ENCODE measurements at places on chromosomes 7 and 10. TPM values are rescaled to one million over a fixed set of nuclear protein-coding genes. Genes with fewer than 3 reads are reported as not detected.

GRCh38 chr7:1343551-1343950, 110.9 kb downstream of the UNCX start:
- no peak for DNase-seq
- H3K36me3 ChIP-seq: no peaks in the 10 kb centered on the region
- H3K4me1 ChIP-seq: no peaks in the 10 kb centered on the region

GRCh38 chr10:45198486-45199204, 116.8 kb downstream of the OR13A1 start:
- H3K36me3 ChIP-seq: no peaks in the 10 kb centered on the region
- no peak for DNase-seq
- no peak overlapping the region for H3K4me3 ChIP-seq
- no peak overlapping the region for H3K27ac ChIP-seq

GRCh38 chr10:30013757-30014156, 45.6 kb downstream of the JCAD start:
- no peaks in the 10 kb centered on the region for H3K27me3 ChIP-seq
- H3K27ac ChIP-seq: no peak overlapping the region
- peak; percentile 59 for DNase-seq
- no peak overlapping the region for H3K4me3 ChIP-seq
- no peaks in the 10 kb centered on the region for H3K4me1 ChIP-seq
- H3K36me3 ChIP-seq: no peaks in the 10 kb centered on the region

DNA sequence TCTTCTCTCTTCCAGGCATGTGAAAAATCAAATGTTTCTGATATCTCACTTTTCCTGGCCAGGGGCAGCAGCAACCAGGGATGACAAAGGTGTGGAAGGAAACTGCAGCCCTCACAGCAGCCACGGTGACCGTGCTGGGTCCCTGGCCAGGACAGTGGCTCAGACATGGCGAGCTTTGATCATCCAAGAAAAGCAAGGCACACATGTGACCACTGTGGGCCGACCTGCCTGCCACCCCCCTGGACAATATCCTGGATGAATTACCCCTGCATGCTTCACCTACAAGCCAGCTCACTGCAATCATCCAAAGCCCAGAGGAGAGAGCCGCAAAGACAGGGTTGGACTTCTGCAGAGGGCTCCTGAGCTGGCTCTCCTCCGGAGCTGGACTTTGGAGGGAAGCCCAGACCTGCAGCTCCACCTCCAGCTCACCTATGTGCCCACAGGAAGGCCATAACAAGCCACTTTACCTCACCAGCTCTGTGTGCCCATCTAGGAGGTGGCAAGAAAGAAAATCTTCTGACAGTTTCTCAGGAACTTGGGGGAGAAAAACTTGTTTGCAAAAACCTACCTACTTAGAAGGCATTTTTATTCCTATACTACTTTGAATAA, 2.7 kb downstream of the CHST15 start:
- no peak overlapping the region for H3K27ac ChIP-seq
- H3K27me3 ChIP-seq: no peaks in the 10 kb centered on the region
- peak overlapping the region; percentile 54 for H3K4me3 ChIP-seq
- H3K36me3 ChIP-seq: no peaks in the 10 kb centered on the region
- peak; percentile 59 for DNase-seq

DNA sequence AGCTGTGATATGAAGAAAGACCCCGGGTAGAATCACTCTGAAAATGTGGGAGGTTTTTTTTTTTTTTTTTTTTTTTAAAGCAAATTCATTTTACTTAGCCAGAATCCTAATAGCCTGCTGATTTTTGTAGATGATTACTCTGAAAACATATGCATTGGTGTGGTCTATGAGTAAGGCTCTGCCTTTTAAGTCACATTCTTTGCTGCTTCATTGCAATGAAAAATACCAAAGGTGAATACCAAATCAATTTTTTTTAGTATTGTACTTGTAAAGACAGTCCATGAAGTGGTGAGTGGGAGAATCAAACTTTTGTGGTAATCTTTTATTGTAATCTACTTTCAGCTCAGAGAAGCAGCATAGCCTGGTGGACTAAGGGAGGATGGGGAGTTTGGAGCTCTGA, 130.3 kb downstream of the SDK1 start:
- no peaks in the 10 kb centered on the region for H3K4me1 ChIP-seq
- H3K4me3 ChIP-seq: no peak overlapping the region
- no peak for DNase-seq
- H3K27me3 ChIP-seq: no peaks in the 10 kb centered on the region
- H3K36me3 ChIP-seq: no peaks in the 10 kb centered on the region
- no peak overlapping the region for H3K27ac ChIP-seq

DNA sequence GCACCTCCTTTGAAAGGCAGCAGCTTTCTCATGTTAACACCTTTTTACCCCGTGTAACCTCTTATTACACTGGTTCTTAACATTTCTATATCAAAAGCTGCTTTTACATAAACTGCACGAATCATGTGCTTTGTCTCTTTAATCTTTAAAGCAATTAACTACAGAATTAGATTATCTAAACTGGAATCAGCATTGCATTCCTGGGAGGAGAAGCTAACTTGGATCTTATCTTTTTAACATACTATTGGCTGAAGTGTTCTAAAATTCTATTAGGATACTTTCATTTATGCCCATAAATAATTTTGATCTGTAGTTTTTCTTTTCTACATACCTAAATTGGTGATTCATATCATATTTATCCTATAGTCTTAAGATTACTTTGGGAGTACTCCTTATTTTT, 428.4 kb upstream of the IGFBP3 start:
- H3K36me3 ChIP-seq: no peaks in the 10 kb centered on the region
- no peaks in the 10 kb centered on the region for H3K4me1 ChIP-seq
- no peak overlapping the region for H3K27ac ChIP-seq

DNA sequence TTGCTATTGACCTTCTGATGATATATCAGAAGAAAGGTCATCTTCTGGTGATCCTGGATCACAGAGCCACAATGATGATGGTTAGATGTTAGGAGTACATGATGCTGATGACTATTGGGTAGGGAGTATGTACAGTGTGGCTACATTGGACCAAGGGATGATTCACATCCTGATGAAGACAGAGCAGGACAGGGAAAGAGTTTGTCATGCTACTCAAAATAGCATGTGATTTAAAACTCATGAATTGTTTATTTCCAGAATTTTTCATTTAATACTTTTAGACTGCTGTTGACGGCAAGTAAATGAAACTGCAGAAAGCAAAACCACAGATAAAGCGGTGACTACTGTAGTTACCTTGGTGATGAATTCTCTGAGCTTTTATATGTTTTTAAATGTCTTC, 397.3 kb downstream of the PPP1R3A start:
- H3K36me3 ChIP-seq: no peaks in the 10 kb centered on the region
- no peaks in the 10 kb centered on the region for H3K27me3 ChIP-seq
- H3K27ac ChIP-seq: no peak overlapping the region
- no peak for DNase-seq

DNA sequence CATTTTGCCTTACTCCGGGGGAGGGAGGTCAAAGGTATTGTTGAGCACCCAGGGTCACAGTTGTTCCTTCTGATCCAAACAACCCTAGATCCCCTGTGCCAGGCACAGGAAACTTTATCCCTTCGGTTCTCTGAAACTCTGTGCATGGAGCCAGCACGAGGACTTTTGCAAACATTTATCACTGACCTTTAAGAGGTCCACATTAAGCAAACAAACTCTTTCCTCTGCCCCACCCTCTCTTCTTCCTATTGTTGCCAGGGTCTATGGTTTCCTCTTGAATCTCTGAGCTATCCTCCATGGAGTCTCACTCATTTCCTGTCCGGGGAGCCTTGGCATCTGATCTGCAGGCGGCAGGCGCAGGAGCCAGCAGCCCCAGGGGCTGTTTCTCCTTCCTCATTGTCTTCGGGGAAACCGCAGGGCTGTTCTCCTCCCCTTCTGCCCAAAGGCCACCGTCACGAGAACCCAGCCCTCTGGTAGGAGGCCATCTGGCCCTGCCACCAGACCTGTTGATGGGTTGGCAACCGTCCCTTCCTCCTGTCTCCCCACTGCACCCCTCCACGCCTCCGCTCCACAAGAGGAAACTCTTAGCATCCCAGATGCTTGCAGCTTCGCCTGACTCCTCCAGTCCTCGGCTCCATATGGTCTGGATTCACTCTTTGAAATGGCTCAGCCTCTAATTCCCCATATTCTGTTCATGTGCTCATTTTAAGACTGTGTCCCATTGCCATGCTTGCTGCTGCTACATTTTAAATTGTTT, 327.3 kb upstream of the NRP1 start:
- H3K36me3 ChIP-seq: no peaks in the 10 kb centered on the region
- no peaks in the 10 kb centered on the region for H3K27me3 ChIP-seq
- no peak overlapping the region for H3K4me3 ChIP-seq
- DNase-seq: peak; percentile 58
- H3K4me1 ChIP-seq: no peaks in the 10 kb centered on the region

GRCh38 chr10:74851831-74852230, 25.4 kb downstream of the KAT6B start:
- no peaks in the 10 kb centered on the region for H3K27me3 ChIP-seq
- peaks cover 4% of the 10 kb centered on the region for H3K4me1 ChIP-seq
- H3K4me3 ChIP-seq: no peak overlapping the region

SLC13A1 gene
- total RNA-seq: not detected

TMEM236 gene
- 0.14 TPM for total RNA-seq

C10orf62 gene
- 14.0 TPM for total RNA-seq

Data from prostate gland (tissue), 2 donors.